Thoracic aorta (tissue), 2 donors: ENCODE measurements at places on chromosomes 4 and X.

GRCh38 chrX:115559672-115560071 is 1.3 kb upstream of the PLS3 start:
- peak overlapping the region; percentile 96 for H3K27ac ChIP-seq
- no peaks in the 10 kb centered on the region for H3K4me1 ChIP-seq
- no peak for DNase-seq
- H3K27me3 ChIP-seq, result no peaks in the 10 kb centered on the region

DNA sequence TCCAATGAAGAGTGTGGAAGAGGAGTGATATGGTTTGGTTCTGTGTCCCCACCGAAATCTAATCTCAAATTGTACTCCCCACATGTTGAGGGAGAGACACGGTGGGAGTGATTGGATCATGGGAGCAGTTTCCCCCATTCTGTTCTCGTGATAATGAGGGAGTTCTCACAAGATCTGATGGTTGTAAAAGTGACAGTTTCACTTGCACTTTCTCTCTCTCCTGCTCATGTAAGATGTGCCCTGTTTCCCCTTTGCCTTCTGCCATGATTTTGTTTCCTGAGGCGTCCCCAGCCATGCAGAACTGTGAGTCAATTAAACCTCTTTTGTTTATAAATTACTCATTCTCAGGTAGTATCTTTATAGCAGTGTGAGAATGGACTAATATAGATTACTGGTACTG is 39.6 kb downstream of the FAM47C start:
- H3K4me3 ChIP-seq, result no peak overlapping the region
- no peaks in the 10 kb centered on the region for H3K4me1 ChIP-seq
- DNase-seq, result no peak
- H3K27me3 ChIP-seq, result no peaks in the 10 kb centered on the region
- H3K27ac ChIP-seq, result no peak overlapping the region

DNA sequence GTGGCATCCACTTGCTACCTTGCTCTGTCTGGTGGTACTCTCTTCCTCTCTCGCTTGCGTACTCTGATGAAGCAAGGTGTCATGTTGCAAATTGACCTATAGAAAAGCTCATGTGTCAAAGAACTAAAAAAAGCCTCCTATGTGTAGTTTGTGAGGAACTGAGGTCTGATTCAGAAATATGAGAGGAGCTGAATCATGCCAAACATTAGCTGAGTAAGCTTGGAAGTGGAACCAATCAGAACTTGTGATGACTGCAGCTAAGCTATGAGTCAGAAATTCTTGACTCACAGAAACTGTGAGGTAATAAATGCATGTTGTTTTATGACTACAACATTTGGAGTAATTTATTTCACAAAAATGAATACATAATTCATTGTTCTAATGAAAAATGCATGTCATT is 2138.8 kb downstream of the PCDH7 start:
- H3K36me3 ChIP-seq, result no peaks in the 10 kb centered on the region
- no peaks in the 10 kb centered on the region for H3K27me3 ChIP-seq
- H3K27ac ChIP-seq, result no peak overlapping the region
- DNase-seq, result no peak
- no peak overlapping the region for H3K4me3 ChIP-seq

- DNase-seq, result no peak
- no peak overlapping the region for H3K4me3 ChIP-seq
- no peaks in the 10 kb centered on the region for H3K36me3 ChIP-seq
- no peaks in the 10 kb centered on the region for H3K27me3 ChIP-seq
- H3K27ac ChIP-seq, result no peak overlapping the region
Observed at GRCh38 chr4:165560941-165561340, 182.1 kb downstream of the CPE start.

- peak overlapping the region; percentile 31 for H3K4me3 ChIP-seq
- no peaks in the 10 kb centered on the region for H3K27me3 ChIP-seq
- H3K36me3 ChIP-seq, result no peaks in the 10 kb centered on the region
- peaks cover 11% of the 10 kb centered on the region for H3K4me1 ChIP-seq
- DNase-seq, result no peak
Observed at GRCh38 chr4:153409924-153410501, 56.1 kb upstream of the TMEM131L start.

DNA sequence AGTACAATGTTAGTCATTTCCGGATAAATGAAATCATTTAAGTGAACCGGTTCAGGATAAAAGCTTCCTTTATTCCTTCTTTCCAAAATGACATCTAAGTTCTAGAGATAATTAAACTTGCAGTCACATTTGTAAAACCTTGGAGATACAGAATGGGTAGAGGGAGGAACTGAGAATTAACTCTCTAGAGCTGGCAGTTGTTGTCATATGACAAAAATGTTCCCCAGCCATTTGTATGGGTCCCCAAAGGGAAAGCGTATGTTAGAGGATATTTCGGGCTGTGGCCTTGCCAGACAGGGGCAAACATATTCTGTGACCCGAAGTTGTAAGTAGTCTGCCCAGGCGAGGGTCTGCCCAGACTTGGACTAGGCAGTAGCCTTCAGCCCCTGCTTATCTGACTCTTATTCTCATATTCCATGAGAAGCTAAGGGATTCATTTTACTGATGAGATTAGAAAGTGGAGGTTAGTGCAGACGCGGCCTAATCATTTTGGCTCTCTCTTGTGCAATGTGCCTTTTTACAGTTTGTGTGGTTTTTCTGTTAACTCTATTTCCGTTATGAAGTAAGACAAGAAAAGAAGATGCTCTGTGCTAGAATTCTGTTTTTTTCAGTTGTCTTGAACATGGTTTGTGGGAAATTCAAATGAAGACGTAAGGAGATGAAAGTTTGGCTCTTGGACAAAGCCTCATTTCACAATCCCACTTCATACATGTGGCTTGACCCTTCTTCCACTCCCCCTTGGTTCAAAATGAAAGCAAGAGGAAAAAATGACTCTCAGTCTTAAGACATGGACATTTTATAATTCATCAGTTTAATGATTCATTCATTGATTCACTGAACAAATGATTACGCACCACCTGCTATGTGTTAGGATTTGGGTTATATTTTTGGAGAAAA is 2394.2 kb upstream of the AGA start:
- no peak overlapping the region for H3K4me3 ChIP-seq
- DNase-seq, result no peak
- no peaks in the 10 kb centered on the region for H3K4me1 ChIP-seq
- H3K27ac ChIP-seq, result no peak overlapping the region

GRCh38 chr4:90127706-90128345 is 632 bp downstream of the CCSER1 start:
- no peaks in the 10 kb centered on the region for H3K36me3 ChIP-seq
- DNase-seq, result no peak
- H3K4me1 ChIP-seq, result no peaks in the 10 kb centered on the region
- H3K27ac ChIP-seq, result no peak overlapping the region
- H3K27me3 ChIP-seq, result no peaks in the 10 kb centered on the region

- no peaks in the 10 kb centered on the region for H3K27me3 ChIP-seq
- H3K4me1 ChIP-seq, result peaks cover 16% of the 10 kb centered on the region
- H3K4me3 ChIP-seq, result no peak overlapping the region
- no peak overlapping the region for H3K27ac ChIP-seq
Observed at GRCh38 chr4:2354760-2355159, 63.7 kb downstream of the ZFYVE28 start.

- H3K4me1 ChIP-seq, result no peaks in the 10 kb centered on the region
- no peaks in the 10 kb centered on the region for H3K27me3 ChIP-seq
- H3K4me3 ChIP-seq, result no peak overlapping the region
- H3K27ac ChIP-seq, result peak overlapping the region; percentile 61
- DNase-seq, result no peak
- H3K36me3 ChIP-seq, result no peaks in the 10 kb centered on the region
Observed at GRCh38 chrX:46864606-46865005, 27.8 kb downstream of the RP2 start.

GRCh38 chrX:65528705-65529340 is 5.8 kb downstream of the LAS1L start:
- peaks cover 12% of the 10 kb centered on the region for H3K4me1 ChIP-seq
- H3K27ac ChIP-seq, result no peak overlapping the region
- no peaks in the 10 kb centered on the region for H3K36me3 ChIP-seq
- no peak for DNase-seq
- no peak overlapping the region for H3K4me3 ChIP-seq
- no peaks in the 10 kb centered on the region for H3K27me3 ChIP-seq

DNA sequence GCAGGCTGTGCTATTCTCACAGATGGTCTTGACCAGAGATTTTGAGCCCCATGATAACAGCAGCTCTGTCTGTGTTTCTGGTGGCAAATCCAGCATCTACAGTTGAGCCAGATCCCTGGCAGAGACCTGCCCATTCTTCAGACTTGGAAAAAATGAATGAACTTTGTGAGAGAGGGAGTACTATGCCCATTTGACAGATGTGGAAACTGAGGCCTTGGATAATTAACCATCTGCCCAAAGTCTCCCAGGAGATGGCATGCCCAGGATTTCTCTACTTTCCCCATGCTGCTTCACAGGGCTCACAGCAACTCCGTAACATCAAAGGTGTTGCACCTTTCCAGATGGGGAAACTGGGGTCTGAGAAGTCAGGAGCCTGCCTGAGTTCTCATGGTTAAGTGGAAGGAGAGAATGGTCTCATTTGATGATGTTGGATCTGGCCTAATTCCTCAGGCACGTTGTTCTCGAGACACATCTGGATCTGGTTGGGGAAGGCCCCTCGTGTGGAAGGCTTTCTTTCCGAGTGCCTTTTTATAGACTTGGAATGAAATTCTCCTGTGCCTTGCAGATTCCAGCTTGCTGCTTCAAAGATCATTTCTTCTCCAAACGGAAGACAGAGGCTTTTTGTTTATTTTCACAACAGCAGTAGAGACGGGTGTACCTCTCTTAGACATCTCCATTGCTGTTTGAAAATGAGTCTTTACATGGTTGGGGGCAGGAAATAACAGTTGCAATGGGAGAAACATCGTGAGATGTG is 73.3 kb upstream of the STX18 start:
- H3K4me1 ChIP-seq, result no peaks in the 10 kb centered on the region
- no peaks in the 10 kb centered on the region for H3K36me3 ChIP-seq
- H3K4me3 ChIP-seq, result no peak overlapping the region
- H3K27me3 ChIP-seq, result no peaks in the 10 kb centered on the region
- DNase-seq, result no peak

DNA sequence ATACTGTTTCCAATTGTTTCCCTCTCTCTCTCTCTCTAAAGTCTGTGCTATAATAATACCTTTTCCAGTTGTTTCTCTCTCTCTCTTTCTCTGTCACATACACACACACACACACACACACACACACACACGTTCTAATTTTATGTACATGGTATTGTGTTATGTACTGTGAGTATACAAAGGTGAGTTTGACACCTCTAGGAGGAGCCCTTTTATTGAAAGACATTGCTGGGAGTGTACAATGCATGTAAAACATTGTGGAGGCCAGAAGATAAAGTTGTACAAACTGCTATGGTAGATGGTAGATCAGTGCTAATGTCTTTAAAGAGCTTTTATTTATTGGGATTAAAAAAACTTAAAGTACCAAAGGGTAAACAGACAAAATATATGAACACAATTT is 53.6 kb downstream of the BLTP1 start:
- no peaks in the 10 kb centered on the region for H3K27me3 ChIP-seq
- no peaks in the 10 kb centered on the region for H3K4me1 ChIP-seq
- no peak overlapping the region for H3K4me3 ChIP-seq
- H3K36me3 ChIP-seq, result peaks cover 17% of the 10 kb centered on the region
- H3K27ac ChIP-seq, result no peak overlapping the region
- no peak for DNase-seq

GRCh38 chrX:134482371-134482770 is 22.4 kb downstream of the HPRT1 start:
- no peaks in the 10 kb centered on the region for H3K4me1 ChIP-seq
- DNase-seq, result no peak
- no peaks in the 10 kb centered on the region for H3K36me3 ChIP-seq
- no peak overlapping the region for H3K27ac ChIP-seq

DNA sequence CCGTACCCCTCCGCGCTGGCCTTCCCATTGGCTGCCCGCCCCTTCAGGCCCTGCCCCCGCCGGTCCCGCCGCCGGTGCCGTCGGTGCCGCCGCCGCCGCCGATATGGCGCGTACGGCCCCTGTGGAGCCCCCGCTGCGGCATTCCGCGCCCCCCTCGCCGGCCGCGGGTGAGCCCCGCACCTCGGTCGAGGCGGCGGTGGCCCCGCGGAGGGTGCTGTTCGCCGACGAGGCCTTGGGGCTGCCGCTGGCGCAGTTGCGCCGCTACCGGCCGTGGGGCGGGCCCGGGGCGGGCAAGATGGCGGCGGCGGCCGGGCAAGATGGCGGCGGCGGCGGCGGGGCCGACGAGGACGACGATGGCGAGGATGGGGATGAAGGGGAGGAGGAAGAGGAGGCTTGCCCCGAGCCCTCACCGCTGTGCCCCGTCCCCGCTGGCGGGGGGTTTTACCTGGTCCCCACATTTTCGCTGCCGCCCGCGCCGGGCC is at the start of gene PPP1R3F:
TSS of gene PPP1R3F (plus strand) at position 27 of the 482 bp plus-strand sequence. CDS start at position 104, 77 bp downstream.
- no peak for DNase-seq
- H3K4me3 ChIP-seq, result peak within 1 kb of the TSS; percentile 81
- no peaks in the 10 kb centered on the region for H3K27me3 ChIP-seq
- no peaks in the 10 kb centered on the region for H3K36me3 ChIP-seq
- H3K27ac ChIP-seq, result peak within 1 kb of the TSS; percentile 89
- peaks cover 5% of the 10 kb centered on the region for H3K4me1 ChIP-seq

- no peak overlapping the region for H3K4me3 ChIP-seq
- no peaks in the 10 kb centered on the region for H3K27me3 ChIP-seq
- H3K4me1 ChIP-seq, result peaks cover 4% of the 10 kb centered on the region
Observed at GRCh38 chrX:11564546-11564945, 101.2 kb downstream of the ARHGAP6 start.

GRCh38 chrX:133402042-133402453 is 13.2 kb downstream of the GPC4 start:
- H3K27ac ChIP-seq, result peak overlapping the region; percentile 38
- H3K27me3 ChIP-seq, result no peaks in the 10 kb centered on the region
- no peaks in the 10 kb centered on the region for H3K36me3 ChIP-seq
- no peak overlapping the region for H3K4me3 ChIP-seq
- H3K4me1 ChIP-seq, result no peaks in the 10 kb centered on the region
- no peak for DNase-seq

GRCh38 chr4:109649872-109650271 is 53.4 kb downstream of the CASP6 start:
- H3K4me1 ChIP-seq, result no peaks in the 10 kb centered on the region
- no peak overlapping the region for H3K4me3 ChIP-seq
- DNase-seq, result no peak
- H3K36me3 ChIP-seq, result no peaks in the 10 kb centered on the region
- no peak overlapping the region for H3K27ac ChIP-seq

GRCh38 chr4:3681191-3681590 is 85.0 kb upstream of the ADRA2C start:
- H3K4me3 ChIP-seq, result no peak overlapping the region
- H3K27me3 ChIP-seq, result no peaks in the 10 kb centered on the region
- no peak overlapping the region for H3K27ac ChIP-seq
- no peak for DNase-seq

- no peak overlapping the region for H3K27ac ChIP-seq
- no peak overlapping the region for H3K4me3 ChIP-seq
- no peak for DNase-seq
- no peaks in the 10 kb centered on the region for H3K27me3 ChIP-seq
Observed at GRCh38 chrX:134631426-134632346, 26.6 kb downstream of the PLAC1 start.

DNA sequence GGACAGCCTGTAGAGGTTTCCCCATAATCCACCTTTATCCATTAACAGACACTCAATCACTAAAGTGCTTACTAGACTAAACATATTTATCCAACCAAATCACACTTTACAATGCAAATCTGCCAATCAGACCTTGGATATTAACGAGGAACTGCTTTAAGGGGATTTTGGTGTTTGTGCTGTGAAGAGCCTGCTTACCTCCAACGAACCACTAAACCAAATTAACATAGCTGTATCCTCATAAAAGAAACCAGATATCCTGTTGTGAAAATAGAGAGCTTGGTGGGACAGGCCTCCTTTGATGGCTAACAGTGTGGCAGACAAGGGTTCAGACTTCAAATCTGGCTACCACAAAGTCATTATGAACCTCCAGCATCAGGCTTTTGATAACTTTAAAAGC is 252.6 kb upstream of the HAND2 start:
- H3K27ac ChIP-seq, result no peak overlapping the region
- H3K4me3 ChIP-seq, result no peak overlapping the region
- H3K27me3 ChIP-seq, result no peaks in the 10 kb centered on the region
